Kidney (tissue), 22 donors: ENCODE measurements at places on chromosomes 3 and 15. TPM values are rescaled to one million over a fixed set of nuclear protein-coding genes. Genes with fewer than 3 reads are reported as not detected.

Gene CYP1A1
- total RNA-seq = 0.13 TPM

Gene CCDC54
- total RNA-seq = not detected

Gene PLSCR5
- total RNA-seq = not detected

Gene SNTN
- not detected for total RNA-seq

DNA sequence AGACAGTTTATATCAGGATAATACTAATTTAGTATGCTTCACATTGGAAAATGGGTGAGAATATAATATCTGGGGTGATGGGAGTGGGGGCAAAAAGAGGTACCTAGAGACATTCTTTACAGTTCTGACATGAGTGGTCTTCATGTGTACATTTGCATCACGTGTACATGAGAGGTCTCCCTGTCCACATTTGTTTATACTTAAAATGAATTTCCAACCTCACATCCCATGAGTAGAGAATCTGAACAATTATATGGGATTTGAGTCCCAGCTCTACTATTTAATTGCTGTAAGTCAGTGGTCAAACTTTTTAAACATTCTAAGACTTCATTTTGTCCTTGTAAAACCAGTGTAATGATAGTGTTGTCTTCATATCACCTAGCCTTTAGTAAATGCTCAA, 408.4 kb downstream of the NAALADL2 start:
- no peak overlapping the region for H3K27ac ChIP-seq
- no peaks in the 10 kb centered on the region for H3K36me3 ChIP-seq
- no peaks in the 10 kb centered on the region for H3K4me1 ChIP-seq
- DNase-seq = no peak

GRCh38 chr3:64673159-64673715, 14.6 kb downstream of the ADAMTS9 start:
- H3K4me3 ChIP-seq = no peak overlapping the region
- H3K27me3 ChIP-seq = no peaks in the 10 kb centered on the region
- H3K36me3 ChIP-seq = peaks cover 8% of the 10 kb centered on the region
- H3K4me1 ChIP-seq = peaks cover 16% of the 10 kb centered on the region
- peak overlapping the region; percentile 33 for H3K27ac ChIP-seq

GRCh38 chr3:152176241-152176640, 92.5 kb upstream of the MBNL1 start:
- H3K27ac ChIP-seq = no peak overlapping the region
- DNase-seq = no peak
- no peaks in the 10 kb centered on the region for H3K36me3 ChIP-seq
- no peaks in the 10 kb centered on the region for H3K27me3 ChIP-seq
- H3K4me1 ChIP-seq = no peaks in the 10 kb centered on the region
- no peak overlapping the region for H3K4me3 ChIP-seq

DNA sequence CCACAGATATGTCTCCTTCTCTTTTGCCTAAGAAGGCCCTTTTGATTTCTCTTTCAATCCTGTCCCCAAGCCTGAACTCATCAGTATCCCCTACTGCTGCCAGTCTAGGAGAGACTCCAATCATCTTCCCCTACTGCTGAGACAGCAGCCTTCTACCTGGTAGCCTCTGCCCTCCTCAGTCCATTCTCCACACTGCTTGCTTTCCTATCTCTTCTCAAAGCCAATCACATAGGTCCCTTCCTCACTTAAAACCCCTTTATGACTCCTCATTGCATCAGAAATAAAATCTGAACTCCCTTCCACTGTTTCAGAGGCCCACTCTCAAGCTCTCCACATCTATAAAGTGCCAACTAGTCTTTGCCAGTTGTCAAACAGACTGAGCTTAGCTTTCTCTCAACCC, 1081.8 kb upstream of the CFAP20DC start:
- H3K36me3 ChIP-seq = no peaks in the 10 kb centered on the region
- no peak overlapping the region for H3K27ac ChIP-seq
- DNase-seq = no peak

GRCh38 chr3:41920406-41920965, 41.4 kb downstream of the ULK4 start:
- H3K36me3 ChIP-seq = no peaks in the 10 kb centered on the region
- peak; percentile 63 for DNase-seq
- H3K27ac ChIP-seq = no peak overlapping the region
- no peaks in the 10 kb centered on the region for H3K4me1 ChIP-seq
